ENCODE measurements at places on chromosomes 2 and 18. TPM values are rescaled to one million over a fixed set of nuclear protein-coding genes. Genes with fewer than 3 reads are reported as not detected.

Gene PLEKHH2
- total RNA-seq: 54.7 TPM

Gene IL37
- not detected for total RNA-seq

Gene ANKRD62
- 0.07 TPM for total RNA-seq

Gene BARD1
- total RNA-seq: 63.3 TPM

Gene IL36B
- not detected for total RNA-seq

Gene NOL4
- 2.1 TPM for total RNA-seq

- no peaks in the 10 kb centered on the region for H3K27me3 ChIP-seq
- H3K36me3 ChIP-seq: no peaks in the 10 kb centered on the region
- no peak overlapping the region for H3K27ac ChIP-seq
- no peak for DNase-seq
- no peaks in the 10 kb centered on the region for H3K4me1 ChIP-seq
Observed at GRCh38 chr18:67510831-67511230, 5.7 kb downstream of the DSEL start.

DNA sequence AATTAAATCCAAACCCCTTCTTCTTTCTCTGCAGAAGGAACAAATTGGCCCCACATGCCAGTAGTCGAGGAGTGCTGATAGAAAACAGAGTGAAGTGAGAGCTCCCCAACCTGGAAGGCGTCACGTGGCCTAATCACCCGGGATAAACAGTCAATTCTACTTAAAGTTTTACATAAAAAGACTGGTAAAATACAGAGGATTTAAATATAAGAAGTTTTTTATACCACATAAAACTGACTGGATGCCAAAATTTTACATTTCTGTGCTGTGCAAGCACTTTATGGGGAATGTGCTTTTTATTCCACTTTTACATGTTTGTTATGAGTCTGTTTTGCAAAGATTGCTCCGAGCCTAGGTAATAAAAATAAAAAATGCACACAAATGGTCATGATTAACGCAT, 1586.8 kb upstream of the ACVR2A start:
- H3K4me3 ChIP-seq: no peak overlapping the region
- no peak overlapping the region for H3K27ac ChIP-seq
- no peaks in the 10 kb centered on the region for H3K27me3 ChIP-seq
- DNase-seq: no peak
- no peaks in the 10 kb centered on the region for H3K36me3 ChIP-seq

DNA sequence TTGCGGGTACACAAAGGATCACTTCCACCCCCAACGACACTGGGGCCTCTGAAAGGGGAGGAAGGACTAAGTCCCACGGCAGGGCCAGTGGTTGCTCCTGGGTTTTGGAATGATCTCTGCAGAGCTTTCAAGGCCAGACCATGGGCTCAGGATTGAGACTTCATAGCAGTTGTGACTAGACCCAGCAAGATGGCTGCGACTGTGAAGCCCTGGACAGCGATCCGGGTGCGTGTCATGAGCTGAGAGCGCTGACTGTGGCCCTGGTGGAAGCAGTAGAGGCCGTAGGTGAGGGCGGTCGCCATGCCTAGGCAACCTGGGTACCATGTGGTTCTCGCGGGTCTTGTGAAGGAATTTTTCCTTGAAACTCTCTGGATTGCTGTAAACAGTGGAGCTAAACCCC, 27.3 kb downstream of the NCL start:
- H3K27me3 ChIP-seq: no peaks in the 10 kb centered on the region
- H3K4me3 ChIP-seq: no peak overlapping the region
- H3K27ac ChIP-seq: no peak overlapping the region
- H3K4me1 ChIP-seq: no peaks in the 10 kb centered on the region

DNA sequence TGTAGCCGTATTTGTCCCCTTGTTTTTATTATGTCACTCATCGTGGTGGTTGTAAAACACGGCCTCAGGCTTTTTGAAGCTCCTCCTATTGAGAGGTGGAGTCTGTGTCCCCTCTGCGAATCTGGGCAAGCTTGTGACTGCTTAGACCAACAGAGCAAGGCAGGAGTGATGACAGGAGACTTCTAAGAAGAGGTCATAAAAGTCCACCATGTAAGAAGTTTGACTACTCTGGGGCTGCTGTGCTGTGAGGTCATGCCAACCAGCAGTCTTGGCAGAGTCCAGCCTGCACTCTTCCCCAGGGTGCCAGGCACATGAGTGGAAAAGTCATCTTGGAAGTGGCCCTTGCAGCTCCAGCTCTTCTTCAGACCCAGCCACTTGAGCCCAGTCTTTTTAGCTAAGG, 83.8 kb upstream of the SPTBN1 start:
- H3K4me1 ChIP-seq: no peaks in the 10 kb centered on the region
- DNase-seq: no peak
- no peak overlapping the region for H3K27ac ChIP-seq
- H3K4me3 ChIP-seq: no peak overlapping the region
- no peaks in the 10 kb centered on the region for H3K36me3 ChIP-seq

- no peaks in the 10 kb centered on the region for H3K27me3 ChIP-seq
- no peak overlapping the region for H3K4me3 ChIP-seq
- no peak overlapping the region for H3K27ac ChIP-seq
- no peak for DNase-seq
- H3K4me1 ChIP-seq: no peaks in the 10 kb centered on the region
Observed at GRCh38 chr18:65091744-65092329, 659.0 kb upstream of the CDH7 start.

DNA sequence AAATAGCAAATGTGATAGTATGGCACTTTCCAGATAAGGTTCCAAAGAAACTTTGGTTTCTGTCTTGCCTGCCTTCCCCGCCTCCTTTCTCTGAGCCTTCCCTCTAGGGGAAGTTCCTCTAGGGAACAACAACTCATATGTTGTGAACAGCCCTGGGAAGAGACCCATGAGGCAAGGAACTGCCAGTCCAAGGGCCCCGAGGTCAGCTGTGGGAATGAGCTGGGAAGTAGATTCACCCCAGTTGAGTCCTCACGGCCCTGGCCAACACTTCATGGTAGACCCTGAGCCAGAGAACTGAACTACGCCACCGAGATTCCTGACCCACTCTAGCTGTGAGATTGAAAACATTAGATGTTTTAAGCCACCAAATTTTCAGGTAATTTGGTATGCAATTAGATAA, 154.5 kb upstream of the CCDC68 start:
- H3K4me3 ChIP-seq: no peak overlapping the region
- no peak for DNase-seq
- H3K4me1 ChIP-seq: no peaks in the 10 kb centered on the region
- no peaks in the 10 kb centered on the region for H3K36me3 ChIP-seq

- no peak overlapping the region for H3K27ac ChIP-seq
- H3K4me1 ChIP-seq: peaks cover 6% of the 10 kb centered on the region
- no peaks in the 10 kb centered on the region for H3K36me3 ChIP-seq
- no peak for DNase-seq
- H3K27me3 ChIP-seq: no peaks in the 10 kb centered on the region
Observed at GRCh38 chr2:239747274-239747673, 277.9 kb downstream of the NDUFA10 start.

DNA sequence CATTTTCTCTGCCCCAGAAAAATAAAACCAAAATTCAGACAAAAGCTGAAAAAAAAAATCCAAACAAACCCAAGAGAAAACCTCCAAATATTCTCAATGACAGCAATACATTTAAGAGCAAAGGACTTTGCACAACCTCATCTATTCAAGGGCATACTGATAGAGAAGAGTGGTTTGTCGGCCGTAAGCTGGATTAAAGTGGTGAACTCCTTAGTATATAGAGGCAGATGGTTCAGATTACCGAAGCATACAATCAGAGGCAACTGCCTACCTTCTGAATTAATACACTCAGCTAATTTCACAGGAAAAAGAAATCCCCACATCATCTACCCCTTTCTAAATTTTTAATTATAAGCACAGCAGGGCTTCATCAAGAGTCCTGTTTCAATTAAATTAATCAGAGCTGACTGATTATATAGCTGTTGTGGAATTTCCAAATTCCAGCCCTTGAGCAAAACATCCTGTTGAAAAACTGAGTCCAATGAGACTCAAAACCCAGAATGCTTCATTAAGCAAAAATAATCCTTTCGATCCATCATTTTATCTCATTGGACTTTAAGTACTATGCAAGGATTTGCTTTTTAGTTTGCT, at the start of gene CPLX4:
Gene CPLX4, minus strand, starts transcription at position 190 of the 591 bp plus-strand sequence. Its CDS starts 187 bp downstream, at position 3.
- no peak for DNase-seq
- no peak within 1 kb of the TSS for H3K27ac ChIP-seq
- no peaks in the 10 kb centered on the region for H3K4me1 ChIP-seq

- no peaks in the 10 kb centered on the region for H3K36me3 ChIP-seq
- H3K27me3 ChIP-seq: no peaks in the 10 kb centered on the region
- H3K27ac ChIP-seq: no peak overlapping the region
- H3K4me3 ChIP-seq: no peak overlapping the region
- no peak for DNase-seq
Observed at GRCh38 chr18:14919666-14920065, 171.7 kb downstream of the ANKRD30B start.

DNA sequence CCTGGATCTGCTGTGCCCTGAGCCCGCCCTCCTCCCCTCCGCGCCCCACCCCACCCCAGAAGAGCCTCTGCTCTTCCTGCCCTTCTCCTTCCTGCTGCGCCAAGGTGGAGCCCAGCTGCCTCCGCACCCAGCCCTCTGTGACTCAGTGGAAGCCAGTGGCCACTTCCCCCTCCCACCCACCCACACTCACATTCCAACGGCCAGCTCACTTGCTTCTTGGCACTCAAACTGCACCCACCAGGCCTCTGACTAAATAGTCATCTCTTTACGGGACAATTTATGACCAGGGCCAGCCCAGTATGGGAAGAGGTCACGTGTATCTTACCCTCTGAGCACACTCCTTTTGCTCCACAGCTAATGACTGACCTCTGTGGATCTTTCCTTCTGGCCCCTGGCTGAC, 150.4 kb upstream of the SLC1A4 start:
- no peaks in the 10 kb centered on the region for H3K36me3 ChIP-seq

All from uterus (tissue), 4 donors.